ENCODE measurements at places on chromosomes 2 and 18.

- DNase-seq: no peak
These were observed 48.1 kb upstream of the CTIF start for GRCh38 chr18:48490641-48491293.

DNA sequence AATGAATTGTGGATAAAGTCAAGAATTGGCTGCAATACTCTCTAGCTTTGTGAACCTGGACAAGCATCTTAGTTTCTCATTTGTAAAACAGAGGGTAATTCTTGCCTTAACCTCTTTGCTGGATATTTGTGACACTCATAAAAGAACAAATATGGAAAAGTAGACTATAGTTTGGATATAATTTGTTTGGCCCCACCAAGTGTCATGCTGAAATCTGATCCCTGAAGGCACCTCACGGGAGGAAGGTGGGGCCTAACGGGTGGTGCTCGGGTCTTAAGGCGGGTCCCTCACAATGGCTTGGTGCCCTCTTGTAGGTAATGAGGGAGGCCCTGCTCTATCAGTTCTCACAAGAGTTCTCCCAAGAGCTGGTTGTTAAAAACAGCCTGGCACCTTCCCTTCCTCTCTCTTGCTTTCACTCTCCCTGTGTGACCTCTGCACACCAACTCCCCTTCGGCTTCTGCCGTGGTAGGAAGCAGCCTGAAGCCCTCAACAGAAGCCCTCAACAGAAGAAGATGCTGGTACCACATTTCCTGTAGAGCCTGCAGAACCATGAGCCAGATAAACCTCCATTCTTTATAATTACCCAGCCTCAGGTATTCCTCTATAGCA, 37.4 kb downstream of the ARL4C start:
- no peak for DNase-seq

DNA sequence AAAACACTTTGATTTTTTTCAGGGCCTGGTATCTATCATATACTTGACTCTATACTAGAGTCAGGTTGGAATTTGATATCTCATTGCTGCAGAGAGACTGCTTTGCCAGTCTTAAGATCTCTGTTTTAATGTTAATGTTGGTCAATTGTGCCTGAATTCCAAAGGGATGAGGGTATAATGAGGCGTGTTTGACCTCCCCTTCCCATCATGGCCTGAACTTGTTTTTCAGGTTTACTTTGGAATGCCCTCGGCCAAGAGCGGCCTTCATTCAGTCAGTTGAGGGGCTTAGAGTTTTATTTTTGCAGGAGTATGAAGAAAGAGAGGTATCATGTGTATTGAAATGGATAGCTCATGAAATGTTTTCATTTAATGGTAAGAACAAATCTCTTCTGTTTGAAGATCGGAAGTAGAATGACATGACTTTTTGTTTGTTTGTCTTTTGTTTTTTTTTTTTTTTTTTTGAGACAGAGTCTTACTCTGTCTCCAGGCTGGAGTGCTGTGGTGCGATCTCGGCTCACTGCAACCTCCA, 119.0 kb downstream of the KIAA1328 start:
- DNase-seq: no peak

DNA sequence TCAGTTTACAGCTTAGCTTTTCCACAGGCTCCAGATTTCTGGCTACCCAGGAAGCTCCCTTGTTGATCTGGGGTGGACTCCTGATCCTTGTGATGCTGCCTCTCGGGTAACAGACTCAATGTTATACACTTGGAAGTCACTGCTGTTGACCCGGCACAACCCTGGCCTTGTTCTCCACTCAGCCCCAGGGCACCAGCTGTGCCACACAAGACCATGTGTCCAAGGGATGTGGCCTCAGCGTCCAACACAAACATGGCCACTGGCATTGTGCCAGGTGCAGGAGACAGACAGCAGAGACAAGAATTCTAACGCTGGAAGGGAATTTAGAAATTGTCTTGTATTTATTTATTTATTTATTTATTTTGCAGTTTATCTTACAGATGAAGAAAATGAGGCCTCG, 39.0 kb upstream of the PPP4R1 start:
- no peak for DNase-seq

DNA sequence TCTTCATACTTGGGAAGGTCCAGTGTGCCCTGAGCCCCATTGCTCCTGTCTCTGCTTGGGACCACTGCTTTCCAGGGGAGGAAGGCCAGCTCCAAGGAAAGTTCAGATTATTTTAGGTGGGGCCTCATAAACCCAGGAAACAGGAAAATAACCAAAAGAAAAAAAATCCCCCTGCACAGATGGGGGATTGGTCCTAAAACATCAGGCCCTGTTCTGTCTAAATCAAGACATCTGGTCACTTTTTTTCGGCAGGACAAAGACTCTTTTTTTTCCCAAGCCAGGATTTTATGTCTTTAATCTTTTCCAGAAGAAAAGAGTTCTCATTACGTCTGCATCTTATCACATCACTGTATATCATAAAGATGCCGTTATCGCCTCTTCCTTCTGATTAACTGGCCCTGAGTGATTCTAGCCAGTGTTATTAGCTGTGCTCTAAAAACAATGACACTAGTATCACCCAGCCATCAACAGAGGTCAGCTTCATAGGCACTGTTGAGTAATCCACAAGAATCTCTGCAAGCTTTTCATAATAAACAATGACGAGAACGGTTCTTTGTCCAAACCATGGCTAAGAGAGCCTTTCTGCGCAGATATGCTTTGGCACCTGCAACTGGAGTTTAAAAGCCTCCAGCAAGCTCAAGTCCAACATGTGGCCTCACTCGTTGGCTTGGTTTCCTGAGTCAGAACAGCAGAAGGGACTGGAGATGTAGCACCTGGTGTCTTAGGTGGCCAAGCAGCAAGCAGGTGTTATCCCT, 138.2 kb downstream of the VAPA start:
- DNase-seq: no peak

- no peak for DNase-seq
These were observed 53.0 kb downstream of the PTRHD1 start for GRCh38 chr2:24740142-24740541.

- peak; percentile 62 for DNase-seq
These were observed 13.2 kb downstream of the NABP1 start for GRCh38 chr2:191691016-191691735.

- no peak for DNase-seq
These were observed 199.3 kb downstream of the ZNF407 start for GRCh38 chr18:74796841-74797576.

- no peak for DNase-seq
These were observed 368.5 kb downstream of the CDH7 start for GRCh38 chr18:66119347-66119746.

DNA sequence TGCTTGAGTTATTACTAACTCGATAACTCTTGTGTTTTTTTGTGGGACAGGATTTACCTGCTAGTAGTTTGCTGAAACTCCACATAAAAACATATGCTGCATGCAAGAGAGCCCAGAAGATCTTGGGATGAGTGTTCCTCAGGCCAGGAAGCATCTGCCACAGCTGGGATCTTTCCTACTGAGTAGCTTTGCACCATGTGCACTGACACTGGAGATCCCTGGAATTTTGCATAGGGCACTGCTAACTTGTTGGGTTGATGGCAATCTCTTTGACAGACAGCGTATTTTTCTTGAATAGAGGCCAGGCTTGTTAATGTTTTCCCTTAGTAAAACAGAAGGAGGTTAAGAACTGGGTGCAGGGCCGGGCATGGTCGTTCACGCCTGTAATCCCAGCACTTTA, 808 bp upstream of the SERPINB11 start:
- DNase-seq: no peak

GRCh38 chr2:233096006-233096405, 35.9 kb downstream of the INPP5D start:
- DNase-seq: no peak

DNA sequence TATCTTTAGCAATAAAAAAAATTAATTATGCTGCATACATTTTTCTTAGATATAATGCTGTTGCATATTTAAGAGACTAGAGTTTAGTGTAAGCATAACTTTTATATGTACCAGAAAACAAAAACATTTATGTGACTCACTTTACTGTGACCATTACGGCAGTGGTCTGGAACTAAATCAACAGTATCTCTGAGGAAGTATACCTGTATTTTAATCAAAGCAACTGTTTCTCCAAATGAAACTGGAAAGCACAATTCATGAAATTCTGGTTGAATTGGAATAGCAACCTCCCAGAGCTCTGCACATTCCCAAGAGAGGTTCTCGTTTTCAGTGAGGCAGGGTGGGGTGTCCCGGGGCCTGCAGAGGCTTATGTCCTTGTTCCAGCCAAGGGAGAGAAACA, 112.2 kb upstream of the TACR1 start:
- no peak for DNase-seq

GRCh38 chr2:241895712-241896641, 26.4 kb downstream of the RTP5 start:
- no peak for DNase-seq

DNA sequence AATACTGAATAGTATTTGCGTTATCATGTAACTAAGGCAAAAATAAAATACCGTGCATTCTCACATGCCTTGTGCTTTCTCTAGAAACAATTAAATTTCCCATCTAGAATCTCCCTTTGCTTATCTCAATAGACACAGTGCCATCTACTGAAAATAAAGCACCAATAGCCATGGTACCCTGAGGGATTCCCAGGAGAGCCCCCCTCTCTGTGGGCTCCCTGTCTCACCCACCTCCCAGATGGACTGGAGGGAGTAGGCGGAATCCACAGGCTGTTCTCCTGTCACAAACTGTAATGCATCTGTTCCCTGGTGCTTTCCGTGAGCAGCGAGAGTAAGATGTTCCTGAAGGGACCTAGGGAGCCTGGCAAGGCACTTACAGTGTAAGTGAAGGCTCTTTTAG, 112.4 kb upstream of the UPP2 start:
- DNase-seq: no peak

DNA sequence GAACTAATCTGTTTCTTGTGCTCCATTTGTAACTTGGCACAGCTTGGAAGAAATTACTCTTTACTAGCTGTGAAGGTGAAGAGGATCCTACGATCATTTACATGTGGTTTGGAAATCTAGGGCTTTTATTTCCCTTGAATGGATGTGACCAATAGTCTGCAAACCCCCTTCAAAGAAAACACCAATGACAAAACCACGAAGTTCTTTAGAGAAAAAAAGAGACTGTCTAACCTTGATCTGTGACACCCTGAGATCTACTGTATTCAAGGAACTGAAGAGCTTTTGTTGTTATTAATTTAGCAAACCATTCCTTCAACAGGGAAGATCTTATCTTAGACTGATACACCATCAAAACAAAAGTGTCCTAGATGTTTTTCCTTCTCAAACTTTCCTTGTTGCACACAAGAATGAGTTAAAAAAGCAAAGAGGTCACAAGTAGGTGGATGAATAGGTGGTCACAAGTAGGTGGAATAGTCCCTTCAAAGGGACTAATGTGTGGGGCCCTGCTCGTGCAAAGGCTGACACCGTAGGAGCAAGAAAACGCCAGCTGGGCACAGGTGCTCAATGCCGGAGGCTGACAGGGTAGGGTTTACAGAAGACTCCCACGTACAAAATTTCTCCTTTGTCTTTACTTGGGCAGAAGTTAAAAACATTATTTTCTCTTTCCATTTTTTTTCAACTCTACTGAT, 95.6 kb upstream of the ITGB6 start:
- DNase-seq: no peak

DNA sequence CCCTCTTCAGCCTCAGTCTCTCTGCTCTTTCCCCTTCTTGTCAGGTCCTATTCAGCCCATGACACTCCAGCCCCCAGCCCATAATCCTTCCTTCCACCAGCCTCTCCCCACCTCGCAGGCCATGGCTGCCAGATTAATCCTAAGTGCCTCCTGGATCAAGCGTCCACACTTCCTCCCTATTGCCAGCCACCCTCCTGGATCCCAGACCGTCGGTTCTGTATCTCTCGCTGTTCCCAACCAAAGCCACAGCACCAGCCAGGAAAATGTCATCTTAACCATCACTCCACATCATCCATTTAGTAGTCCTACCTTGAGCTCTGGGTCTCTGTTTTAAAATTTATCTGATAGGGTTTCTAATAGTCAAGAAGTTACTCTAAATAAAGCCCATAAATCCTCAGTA, 49.5 kb downstream of the NDUFA10 start:
- no peak for DNase-seq

GRCh38 chr2:45379399-45380087, 231.5 kb downstream of the SRBD1 start:
- DNase-seq: no peak

GRCh38 chr2:67437114-67437513, 40.0 kb downstream of the ETAA1 start:
- DNase-seq: no peak

DNA sequence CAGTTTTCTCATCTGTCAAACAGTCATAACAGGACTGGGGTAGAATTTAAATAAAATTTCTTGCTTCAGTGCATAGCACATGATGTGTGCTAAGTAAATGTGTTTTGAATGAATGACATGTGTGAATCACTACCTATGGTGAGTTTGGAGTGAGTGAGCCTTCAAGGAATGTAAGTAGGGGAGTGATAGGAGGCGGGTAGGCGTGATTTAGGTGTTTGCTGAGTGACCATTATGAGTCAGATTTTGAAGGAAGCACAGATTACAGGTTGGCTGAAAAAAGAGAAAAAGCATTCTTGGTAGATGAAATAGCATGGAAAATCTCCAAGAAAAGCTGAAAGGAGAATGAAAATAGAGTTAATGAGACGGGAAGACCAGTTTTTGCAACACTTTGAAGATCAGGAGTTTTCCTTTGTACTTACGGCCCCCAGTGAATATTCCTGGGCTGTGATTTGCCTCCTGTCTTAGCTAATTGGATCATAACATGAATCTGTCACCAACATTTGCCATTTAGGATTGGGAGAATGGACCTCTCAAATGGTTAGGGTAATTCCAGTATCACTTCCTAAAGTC, 136.9 kb upstream of the GATA6 start:
- no peak for DNase-seq

DNA sequence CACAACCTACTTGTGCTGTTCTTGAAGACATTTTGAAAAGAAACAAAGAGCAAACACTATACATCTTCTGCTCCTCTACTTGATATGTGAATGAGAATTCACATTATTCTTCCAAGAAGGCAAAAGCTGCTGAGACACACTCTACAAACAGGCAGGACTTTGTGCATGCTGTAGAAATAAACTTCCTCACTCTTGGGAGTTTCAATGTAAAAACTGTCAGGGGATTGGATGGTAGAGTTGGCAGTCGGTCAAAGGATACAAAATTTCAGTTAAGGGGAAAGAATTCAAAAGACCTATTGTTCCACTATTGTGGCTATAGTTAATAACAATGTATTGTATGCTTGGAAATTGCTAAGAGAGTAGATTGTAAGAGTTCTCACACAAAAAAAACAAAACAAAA, 196.3 kb downstream of the MC4R start:
- no peak for DNase-seq

- no peak for DNase-seq
These were observed 286.5 kb downstream of the CPS1 start for GRCh38 chr2:210842896-210843295.

Data from AML-193 (cell line).